ENCODE measurements at places on chromosomes 12 and 14. TPM values are rescaled to one million over a fixed set of nuclear protein-coding genes. Genes with fewer than 3 reads are reported as not detected.

SYT1 gene
- total RNA-seq: 43.3 TPM

OR10A7 gene
- total RNA-seq: not detected

SLC6A13 gene
- total RNA-seq: not detected

PLEK2 gene
- 2.8 TPM for total RNA-seq

TPPP2 gene
- total RNA-seq: not detected

RAPGEF3 gene
- total RNA-seq: 16.6 TPM

SNRPF gene
- total RNA-seq: 22.4 TPM

RIMKLB gene
- total RNA-seq: 23.2 TPM

Data from fibroblast of the aortic adventitia (primary cell).